ENCODE measurements at places on chromosomes 6 and 20.

- DNase-seq = peak; percentile 15
Measured at GRCh38 chr6:69866770-69867638, 648 bp downstream of the COL19A1 start.

DNA sequence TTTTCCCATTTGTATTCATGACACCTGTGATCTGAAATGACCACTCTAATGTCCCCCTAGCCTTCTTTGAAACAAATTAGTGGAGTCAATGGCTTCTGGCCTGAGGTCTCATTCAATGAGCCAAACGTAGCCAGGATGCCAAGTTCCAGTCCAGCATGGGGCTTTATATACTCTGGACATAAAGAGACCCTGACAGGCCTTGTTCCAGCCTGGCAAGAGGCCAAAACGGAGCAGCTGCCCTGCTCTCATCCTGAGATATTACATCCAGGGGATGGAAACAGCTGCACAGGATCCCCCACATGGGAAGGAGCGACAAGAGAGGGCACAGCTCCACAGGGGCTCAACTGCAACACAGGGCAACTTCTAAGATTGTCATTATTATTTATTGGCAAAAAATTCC is 437.8 kb downstream of the CDH26 start:
- no peak for DNase-seq

DNA sequence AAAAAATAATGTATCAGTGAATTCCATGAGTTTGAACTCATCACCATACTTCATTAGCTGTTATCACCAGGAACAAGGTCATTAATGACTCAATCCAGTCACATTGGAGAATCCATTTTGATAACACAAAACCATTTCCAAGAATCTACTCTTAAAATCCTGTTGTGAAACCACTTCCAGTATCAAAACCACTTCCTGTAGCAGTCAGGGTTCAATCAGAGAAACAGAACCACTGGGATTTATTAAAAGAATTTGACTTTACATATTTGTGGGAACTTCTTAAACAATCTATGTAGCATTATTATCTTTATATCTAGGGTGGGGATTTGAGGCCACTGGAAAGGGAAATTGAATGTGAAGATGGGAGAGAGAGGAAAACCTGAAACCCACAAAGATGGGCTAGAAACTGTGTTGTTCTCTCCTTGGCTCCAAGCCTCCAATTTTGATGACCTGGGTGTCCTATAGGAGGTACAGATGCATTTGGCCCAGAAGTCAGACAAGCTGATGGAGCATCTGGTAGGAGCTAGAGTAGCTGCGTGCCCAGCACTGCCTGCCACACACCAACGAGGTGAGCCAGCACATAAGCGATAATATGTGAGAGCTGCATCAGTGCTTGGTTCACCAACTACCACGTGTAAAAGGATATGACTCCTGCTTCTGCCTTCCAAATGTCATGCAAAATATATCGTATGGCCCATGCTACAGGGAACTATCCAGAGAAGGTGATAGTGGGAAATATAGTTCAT is 117.0 kb downstream of the TMEM200A start:
- DNase-seq = no peak

- no peak for DNase-seq
Measured at GRCh38 chr20:19850198-19850533, 92.1 kb downstream of the RIN2 start.

- no peak for DNase-seq
Measured at GRCh38 chr6:131954059-131954774, 3.0 kb upstream of the CCN2 start.

DNA sequence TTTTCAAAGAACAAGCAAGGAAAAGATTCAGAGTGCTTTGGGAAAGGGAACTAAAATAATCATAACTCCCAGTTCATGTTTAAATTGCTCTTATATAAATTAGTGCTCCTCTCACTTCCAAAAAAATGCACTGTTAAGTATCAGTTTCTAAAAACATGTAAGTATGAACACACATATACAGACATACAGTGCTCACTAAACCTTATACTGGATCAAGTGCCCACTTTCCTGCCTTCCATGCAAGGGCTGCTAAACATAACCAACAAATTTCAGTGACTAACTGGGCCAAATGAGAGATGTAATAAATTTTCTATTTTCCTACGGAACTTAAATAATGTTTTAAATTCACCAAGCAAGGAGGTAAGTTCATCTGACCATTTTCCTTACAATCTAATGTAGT is 6.4 kb downstream of the TFAP2A start:
- DNase-seq = no peak

DNA sequence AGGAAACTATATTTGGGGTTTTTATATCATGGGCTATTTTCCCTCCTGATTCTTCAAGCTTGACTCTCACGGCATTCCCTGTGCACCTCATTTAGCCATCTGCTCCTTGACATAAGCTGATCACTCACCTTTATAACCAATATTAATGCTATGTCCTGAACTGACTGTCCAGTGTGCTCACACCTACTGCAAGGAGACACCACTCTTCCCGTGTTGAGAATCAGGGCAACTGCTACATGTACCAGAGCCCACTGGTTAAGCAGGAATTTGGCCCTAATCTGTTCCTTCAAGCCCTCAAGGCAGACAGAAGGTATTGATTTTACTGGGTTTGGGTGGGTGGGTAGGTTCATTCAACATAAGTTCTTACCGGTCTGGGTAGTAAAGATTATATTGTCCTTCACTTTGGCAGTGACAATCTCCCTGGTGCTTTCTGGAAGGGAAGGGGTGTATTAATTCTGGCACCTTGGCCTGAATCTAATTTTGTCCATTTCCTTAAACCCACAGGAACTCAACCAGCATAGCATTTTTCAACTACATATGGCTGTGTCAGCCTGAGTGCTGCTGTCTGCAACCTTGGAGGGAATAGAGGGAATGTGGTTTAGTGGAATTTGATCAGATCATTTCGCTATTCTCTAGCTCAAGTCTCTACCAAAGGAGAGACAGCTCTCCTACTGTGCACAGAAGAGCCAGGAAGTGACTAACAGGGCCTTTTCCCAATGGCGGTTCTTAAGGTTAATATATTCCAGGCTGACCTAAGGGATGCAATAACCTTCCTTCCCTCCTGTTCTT is 293.2 kb downstream of the BTBD9 start:
- DNase-seq = peak; percentile 3

- no peak for DNase-seq
Measured at GRCh38 chr6:72931325-72931887, 293.9 kb downstream of the KHDC1L start.

GRCh38 chr6:33613795-33614168 is 7.3 kb upstream of the ITPR3 start:
- DNase-seq = peak; percentile 85

DNA sequence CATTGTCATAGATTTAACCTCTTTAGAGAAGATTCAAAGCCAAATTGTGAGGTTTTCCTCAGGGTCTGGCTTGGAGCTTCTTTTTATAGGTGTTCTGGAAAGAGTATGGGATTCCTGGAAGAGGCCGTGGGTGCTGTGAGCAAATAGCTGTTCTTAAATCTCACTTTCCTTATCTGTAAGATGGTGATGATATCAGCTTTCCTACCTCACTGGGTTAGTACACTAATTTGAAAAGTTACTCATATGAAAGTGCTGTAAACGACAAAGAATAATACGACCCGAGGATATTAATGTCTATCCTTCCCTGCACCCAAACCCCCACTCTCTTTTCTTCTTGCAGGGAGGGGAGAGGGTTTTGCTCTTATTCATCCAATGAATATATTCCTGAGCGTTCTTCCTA is 116.9 kb upstream of the ENPP5 start:
- DNase-seq = no peak

- no peak for DNase-seq
Measured at GRCh38 chr6:4585682-4586468, 190.3 kb upstream of the CDYL start.

DNA sequence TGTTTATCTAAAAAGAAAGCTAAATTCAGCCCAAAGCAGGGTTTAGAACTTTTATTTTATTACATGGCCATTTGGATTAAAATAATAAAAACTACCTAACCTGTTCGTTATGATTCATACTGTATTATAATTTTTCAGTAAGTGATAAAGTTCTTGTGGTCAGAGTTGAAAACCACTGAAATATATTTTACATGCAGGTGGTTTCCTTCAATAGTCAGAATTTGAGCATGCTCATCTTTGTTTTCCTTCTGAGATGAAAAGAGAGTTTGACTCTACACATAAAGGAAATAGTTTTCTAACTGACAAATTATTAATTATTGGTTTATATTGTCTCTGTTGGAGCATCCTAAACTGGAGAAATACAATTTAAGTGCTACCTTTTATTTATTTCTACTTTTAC is 114.0 kb upstream of the FKBP1C start:
- no peak for DNase-seq

GRCh38 chr6:9139746-9140145 is 704.4 kb upstream of the SLC35B3 start:
- DNase-seq = peak; percentile 48

DNA sequence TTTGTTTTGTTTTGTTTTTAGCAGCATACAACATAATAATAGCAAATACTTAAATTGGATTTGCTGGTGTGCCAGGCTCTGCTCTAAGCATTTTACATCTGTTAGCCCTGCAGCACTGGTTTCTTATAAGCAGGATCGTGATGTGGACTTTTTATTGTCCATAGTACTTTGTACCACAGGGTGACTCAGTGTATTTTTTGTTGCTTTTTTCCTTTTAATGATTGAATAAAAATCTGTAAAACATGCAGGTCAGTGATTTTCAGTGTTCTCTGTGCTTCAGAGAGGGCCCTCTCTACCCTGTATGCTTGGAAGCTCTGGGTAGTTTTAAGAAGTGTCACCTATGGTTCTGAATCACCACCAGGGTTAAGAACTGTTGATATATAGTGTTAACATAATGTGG is 4.0 kb downstream of the NT5DC1 start:
- DNase-seq = no peak

GRCh38 chr6:151399679-151400078 is 8.3 kb upstream of the ZBTB2 start:
- peak; percentile 46 for DNase-seq

DNA sequence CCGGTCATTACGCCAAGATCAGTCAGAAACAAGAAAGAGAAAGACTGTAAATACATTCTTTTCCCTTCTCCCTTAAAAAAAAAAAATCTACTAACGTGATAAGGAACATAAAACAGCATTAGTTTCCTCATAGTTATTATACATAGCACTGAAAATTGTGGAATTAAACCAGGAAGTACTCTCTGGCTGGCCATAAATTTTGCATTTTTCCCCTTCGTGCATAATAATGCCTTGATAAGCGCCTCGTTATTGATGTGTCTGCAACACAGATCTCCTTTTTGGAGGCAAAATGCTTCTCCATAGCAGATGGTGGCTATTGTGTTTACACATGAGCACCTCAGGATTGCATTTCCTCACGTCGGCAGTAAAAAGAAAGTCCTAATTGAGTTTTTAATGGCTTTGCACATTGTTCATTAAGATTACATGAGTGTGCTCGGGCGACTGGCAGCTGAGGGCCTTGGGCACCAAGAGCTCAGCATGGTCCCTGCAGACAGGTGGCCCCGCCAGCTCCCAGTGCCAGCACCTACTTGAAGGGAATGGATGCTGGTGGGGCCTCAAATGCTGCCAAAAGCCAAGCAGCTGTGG is 394.5 kb downstream of the PTPRT start:
- no peak for DNase-seq

GRCh38 chr6:12446394-12446793 is 156.2 kb downstream of the EDN1 start:
- DNase-seq = no peak

- DNase-seq = no peak
Measured at GRCh38 chr6:85470023-85470410, 20.1 kb downstream of the NT5E start.

DNA sequence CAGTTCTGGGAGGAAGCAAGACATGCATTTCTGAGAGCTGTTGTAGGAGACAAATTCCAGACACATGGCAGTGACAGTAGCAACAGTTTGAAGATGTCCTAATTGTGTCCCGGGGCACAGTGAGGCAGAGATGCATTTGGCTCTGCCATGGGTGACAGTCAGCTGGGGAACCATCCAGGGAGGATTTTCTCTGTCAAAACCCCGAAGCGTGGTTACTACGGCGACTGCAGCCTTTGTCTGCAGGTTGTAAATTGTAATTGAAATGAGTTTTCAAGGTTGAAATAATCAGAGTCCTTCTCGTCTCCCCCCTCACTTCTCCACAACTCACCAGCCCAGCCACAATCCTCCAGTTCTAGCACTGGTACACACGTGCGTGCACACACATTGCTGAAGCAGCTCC is 100.1 kb downstream of the GRM4 start:
- DNase-seq = no peak

DNA sequence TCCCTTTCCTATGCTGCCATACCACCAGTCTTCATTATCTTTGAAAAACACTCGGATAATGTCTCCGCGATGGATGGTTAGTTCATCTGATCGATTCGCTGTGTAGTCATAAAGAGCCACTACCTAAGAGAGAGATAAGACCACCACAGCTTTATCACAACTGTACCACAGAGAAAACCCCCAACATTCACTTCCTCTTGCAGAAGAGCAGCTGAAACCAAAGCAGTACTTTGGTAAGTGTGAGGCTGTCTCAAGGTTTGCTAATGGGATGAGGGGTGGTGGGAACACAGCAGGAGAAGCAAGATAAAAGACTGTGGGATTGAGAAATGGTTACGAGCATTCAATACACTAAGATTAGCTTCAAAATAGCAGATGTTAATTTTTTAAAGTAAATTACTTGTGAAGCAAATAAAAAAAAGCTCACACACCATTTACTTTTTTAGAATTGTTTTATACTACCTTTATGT is 142.1 kb downstream of the MYB start:
- no peak for DNase-seq

DNA sequence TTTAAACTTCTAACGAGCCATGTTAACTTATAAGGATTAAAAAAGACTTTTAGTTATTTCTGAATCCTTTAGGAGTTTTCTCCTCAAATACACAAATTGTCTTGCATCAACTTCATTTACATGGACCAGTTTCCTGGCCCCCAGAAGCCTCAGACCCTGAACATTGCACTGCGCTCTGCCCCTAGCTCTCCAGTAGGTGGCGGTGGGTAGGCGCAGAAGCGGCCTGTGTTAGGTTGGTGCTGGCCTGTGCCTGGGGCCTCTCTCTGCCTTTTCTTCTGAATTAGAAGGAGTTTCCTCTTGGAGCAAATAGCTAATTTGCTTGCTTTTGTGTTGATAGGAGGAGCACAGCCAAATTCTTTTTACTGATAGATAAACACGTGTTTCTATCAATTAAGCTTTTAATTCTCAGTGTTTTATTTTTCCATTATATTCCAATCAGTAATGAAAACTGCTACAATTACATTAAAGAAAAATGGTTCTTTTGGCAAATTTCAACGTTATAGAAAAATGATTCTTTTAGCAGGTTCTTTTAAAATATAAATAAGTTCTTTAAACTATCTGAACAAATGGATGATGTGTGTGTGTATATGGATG is 44.4 kb downstream of the DTD1 start:
- peak; percentile 55 for DNase-seq

All from RWPE1 (cell line).